ENCODE measurements at places on chromosomes 3 and 15.

GRCh38 chr3:105388176-105388575, 21.5 kb downstream of the ALCAM start:
- no peak for DNase-seq

- no peak for DNase-seq
These were observed 186.1 kb downstream of the SEMA6D start for GRCh38 chr15:47903368-47903767.

GRCh38 chr3:84946240-84946639, 12.5 kb upstream of the CADM2 start:
- DNase-seq: no peak

DNA sequence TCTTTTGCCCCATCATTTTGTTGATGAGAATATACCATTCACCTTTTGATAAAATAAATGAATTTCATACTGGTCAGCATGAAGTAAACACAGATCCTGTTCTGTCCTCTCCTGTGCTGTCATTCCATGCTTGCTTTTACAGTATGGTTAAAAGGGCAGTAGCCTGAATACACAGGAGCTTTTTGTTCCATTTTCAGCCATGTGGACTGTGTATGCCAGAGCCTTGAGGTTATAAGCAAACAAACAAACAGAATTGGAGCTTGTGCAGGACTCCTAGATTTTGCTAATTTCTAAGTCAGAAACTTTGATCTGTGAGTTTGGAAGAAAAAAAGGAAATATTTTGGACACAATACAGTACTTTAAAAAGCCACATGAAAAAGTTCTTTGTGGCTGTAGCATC, 91.9 kb downstream of the LRRC28 start:
- no peak for DNase-seq

GRCh38 chr15:41969851-41970431, 2.4 kb downstream of the EHD4 start:
- DNase-seq: no peak

- no peak for DNase-seq
These were observed 35.1 kb downstream of the CTDSPL start for GRCh38 chr3:37896827-37897226.

- DNase-seq: no peak
These were observed 221.4 kb downstream of the MINAR1 start for GRCh38 chr15:79653533-79653932.

GRCh38 chr15:27665002-27665401, 434.1 kb downstream of the OCA2 start:
- DNase-seq: no peak

- no peak for DNase-seq
These were observed 189.0 kb downstream of the ZNF621 start for GRCh38 chr3:40713795-40714194.

GRCh38 chr15:32881528-32881927, 163.7 kb downstream of the GREM1 start:
- no peak for DNase-seq

DNA sequence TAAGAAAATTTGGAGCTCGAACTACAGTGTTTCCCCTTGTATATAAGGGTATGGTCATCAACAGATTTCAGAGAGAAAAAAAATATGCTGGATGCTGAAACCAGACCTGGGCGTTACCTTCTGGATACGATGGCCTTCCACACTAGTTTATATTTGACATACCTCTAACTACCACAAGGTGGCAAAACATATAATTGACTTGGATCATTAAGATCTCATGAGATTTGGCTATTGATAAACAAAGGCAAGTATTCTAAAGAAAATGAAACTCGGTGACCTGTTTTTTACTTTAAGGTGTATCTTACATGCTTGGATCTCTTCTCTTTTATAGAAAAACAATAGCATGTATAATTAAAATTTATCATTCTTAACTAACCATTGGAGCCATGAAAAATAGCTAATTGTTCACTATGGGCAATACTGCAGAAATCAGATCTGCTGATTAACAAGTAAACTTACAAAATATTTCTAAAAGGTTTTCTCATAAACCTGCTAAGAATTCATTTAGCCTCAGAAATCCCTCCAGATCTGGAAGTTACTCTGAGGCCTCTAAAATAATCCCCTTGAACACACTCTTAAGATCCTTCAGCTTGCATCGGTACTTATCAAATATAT, 300.6 kb upstream of the KCNH8 start:
- DNase-seq: no peak

DNA sequence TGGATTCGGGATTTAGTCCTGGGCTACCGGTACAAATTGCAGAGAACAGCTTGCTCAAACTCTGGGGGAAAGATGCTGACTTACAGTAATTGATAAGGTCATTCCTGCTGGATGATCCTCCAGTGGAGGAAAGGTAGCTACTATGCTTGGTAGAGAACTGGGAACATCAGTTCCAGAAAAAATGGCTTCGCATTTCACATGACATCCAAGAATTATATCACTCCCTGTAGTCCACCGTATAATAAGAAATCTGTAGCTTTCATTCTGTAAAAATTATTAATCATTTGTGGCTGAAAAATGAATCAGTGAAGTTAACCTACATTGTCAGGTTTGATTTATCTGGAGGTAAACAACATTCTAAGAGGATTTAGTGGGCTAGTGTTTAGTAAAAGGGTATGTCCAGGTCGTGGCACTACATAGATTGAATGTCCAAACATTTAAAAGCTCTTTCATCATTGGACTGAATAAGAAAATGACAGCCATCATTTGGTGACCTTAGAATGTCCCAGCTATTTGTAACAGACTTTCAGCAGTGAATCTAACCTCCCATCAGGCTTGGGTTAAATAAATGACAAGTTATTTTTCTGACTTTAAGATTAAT, 203.2 kb upstream of the TMCO5A start:
- DNase-seq: no peak

DNA sequence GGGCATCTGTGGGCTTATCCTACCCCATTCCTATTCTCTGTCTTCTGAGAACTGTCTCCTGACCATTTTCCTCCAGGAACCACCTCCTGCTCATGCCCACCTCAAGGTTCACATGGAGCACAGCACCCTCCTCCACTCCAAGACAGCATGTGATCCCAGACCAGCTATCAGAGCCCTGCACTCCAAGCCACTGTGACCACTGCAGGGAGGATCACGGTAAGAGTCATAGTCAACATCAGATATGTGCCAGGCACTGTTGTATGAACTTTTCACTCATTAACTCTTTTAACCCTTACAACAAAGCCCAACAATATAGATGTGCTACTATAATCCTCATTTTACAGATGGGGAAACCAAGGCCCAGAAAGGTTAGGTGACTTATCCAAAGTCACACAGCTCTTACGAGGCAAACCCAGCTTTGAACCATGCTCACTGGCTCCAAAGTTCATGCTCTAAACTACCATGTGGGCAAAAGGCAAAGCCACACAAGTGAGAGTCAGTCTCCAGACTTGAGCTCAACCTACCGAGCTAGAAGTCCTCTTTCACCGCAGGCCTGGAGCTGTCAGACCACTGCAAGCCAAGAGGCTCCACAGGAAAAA, 115.1 kb upstream of the IQSEC1 start:
- no peak for DNase-seq

Data from LNCaP clone FGC (cell line).